ENCODE measurements at places on chromosomes 16 and 17.
A peak's percentile ranks its signal among the peaks of the same experiment; 100 is the strongest.

GRCh38 chr17:34760931-34761495, 181.6 kb downstream of the TMEM132E start:
- DNase-seq, result no peak

DNA sequence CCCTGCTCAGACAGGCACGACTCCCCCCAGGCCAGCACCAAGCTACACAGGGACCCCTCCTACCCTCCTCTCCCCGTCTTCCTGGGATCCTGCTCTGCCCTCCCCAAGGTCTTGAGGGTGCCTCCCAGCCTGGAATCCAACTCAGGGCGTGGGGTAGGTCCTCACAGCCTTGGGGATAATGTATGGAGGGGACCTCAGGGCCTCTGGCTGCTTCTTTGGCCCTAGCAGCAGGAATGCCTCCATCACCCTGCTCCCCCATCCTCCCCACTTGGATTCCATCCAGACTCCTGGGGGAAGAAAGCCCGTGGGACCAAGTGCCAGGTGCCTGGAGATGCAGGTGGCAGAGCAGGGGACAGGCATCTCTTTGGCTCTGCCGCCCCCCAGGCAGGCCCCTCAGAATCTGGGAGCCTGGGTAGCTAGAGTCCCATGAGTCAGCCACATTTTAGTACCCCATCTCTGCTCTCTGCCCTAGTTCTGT, 10.7 kb upstream of the STAC2 start:
- DNase-seq, result no peak

DNA sequence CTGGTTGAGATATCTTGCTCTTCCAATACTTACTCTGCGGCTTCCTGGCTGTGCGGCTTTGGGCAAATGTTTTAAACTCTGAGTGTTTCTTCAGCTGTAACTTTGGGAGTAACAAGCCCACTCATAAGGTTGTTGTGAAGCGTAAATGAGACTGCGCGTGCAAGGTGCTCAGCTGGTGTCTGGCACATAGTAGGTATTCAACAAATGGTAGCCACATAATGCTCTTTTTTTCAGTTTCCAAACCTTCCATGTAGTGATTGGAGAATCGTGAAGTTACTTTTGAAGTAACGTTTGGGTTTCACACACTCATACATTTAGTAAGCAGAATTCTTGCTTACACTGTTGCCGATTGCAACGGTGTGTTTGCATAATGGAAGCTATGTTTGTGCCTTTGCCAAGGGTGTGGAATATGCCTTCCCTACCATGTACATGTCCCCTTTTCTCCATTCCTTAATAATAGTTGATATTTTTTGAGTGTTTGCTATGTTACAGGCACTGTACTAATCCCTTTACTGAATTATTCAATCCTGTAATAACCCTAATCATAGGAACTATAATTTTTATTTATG, 829 bp downstream of the DHRS7B start:
- DNase-seq, result no peak

DNA sequence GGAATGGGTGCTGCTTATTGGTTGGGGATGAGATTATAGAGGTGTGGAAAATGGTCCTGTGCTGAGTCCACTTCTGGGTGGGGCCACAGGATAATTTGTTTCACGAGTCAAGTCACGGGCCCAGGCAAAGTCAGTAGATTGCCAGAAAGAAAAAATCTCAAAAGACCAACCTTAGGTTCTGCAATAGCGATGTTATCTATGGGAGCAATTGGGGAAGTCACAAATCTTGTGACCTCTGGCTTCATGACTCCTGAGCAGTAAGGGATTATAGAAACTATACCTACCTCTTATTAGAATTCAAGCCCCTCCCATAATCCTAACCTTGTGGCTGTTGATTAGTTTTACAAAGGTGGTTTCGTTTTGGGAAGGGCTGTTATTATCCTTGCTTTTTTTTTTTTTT, 31.4 kb downstream of the WWP2 start:
- no peak for DNase-seq

GRCh38 chr17:39573447-39574298, 34.0 kb downstream of the NEUROD2 start:
- peak; percentile 67 for DNase-seq

DNA sequence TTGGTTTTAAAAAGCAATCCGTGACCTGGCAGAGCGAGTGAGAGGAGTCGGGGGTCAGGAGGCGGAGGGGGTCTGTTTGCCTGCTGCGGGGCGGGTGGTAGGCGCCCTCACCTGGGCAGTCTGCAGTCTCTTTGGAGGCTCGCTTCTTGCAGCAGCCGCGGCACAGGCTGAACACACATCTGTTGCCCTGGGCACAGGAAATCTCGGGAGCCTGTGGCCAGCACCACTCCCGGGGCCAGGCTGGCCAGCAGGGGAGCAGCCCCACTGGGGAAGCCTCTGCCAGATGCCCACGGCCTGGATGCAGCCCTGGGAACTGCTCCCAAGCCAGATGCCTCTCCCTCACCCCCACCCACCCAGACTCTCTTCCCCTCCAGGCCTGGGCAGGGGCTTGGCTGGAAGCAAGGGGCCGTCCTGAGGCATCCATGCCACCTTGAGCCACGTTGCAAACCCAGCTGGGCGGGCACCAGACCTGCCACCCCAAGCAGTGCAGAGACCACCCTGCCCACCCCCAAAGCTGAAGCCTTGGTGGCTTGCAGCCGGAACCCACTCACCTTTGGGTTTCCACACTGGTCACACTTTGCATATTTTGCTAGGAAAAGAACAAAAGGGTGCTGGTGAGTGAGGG, 6.6 kb downstream of the GPS1 start:
- DNase-seq, result no peak

- DNase-seq, result no peak
These were observed 4.2 kb upstream of the CCNF start for GRCh38 chr16:2425008-2425518.

DNA sequence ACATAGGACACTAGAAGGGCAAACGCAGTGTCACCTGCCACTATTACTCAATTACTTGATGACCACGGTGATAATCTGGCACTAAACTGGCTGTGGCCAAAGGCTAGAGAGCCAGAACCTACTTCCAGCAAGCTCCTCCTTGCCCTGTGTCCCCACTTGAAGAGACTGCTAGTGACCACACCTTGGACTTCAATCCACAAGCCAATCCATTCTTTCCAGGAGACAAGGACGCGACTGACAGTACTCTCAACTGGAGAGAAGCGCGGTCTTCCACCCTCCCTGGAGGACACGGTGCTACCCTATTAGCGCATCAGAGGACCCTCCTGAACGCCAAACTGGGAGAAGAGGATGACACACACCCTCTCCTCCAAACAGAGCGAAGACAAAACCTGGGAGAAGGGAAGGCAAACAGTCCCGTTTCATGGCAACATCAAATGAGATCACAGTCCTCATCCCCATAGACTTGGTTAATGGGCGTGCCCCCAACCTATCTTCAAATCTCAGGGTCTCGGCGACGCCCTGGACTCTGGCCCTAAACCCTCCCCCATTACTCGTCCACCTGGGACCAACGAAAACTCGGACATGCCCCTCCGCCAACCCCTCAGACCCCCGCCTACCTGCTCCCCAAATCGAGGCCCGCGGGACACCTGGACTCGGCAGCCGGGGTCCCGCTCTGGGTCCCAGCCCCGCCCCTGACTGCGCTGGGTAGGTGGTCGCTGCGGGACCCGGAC, 508 bp downstream of the FLCN start:
- peak; percentile 10 for DNase-seq

GRCh38 chr16:54460263-54460860, 173.8 kb upstream of the IRX3 start:
- DNase-seq, result no peak

DNA sequence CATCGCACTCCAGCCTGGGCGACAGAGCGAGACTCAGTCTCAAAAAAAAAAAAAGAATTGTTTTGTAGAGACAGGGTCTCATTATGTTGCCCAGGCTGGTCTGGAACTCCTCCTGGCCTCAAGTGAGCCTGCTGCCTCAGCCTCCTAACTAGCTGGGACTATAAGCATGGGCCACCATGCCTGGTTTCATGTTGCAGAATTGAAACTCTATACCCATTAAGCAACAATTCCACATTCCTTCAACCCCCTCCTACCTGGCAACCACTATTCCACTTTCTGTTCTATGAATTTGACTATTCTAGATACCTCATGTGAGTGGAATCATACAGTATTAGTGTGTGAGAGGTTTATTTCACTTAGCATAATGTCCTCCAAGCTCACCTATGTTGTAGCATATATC, 24.5 kb downstream of the RNF135 start:
- DNase-seq, result no peak

GRCh38 chr17:13374203-13375143, 227.3 kb downstream of the HS3ST3A1 start:
- no peak for DNase-seq

GRCh38 chr17:18992454-18993130, 12.0 kb downstream of the FAM83G start:
- DNase-seq, result peak; percentile 33

GRCh38 chr16:69820926-69821541, 58.9 kb downstream of the WWP2 start:
- no peak for DNase-seq

- no peak for DNase-seq
These were observed 158.9 kb upstream of the CACNG5 start for GRCh38 chr17:66675991-66676371.

DNA sequence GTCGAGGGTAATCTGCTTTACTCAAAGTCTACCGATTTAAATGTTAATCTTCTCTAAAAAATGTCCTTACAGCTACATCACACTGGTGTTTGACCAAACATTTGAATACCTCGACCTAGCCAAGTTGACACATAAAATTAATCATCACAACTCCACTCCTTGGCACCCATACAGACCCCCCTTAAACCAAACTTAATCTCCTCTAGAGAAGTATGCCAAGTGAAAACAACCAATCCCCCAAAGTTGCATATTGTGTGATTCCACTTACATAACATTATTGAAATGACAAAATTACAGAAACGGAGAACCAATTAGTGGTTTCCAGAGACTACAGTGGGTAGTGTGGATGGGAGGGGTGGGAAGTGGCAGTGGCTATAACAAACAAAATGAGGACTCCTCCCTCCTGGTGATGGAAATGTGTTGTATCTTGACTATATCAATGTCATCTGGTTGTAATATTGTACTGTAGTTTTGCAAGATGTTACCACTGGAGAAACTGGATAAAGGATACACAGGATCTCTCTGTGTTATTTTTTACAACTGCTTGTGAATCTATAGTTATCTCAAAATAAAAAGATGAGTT, 39.4 kb downstream of the CAPNS2 start:
- DNase-seq, result no peak

DNA sequence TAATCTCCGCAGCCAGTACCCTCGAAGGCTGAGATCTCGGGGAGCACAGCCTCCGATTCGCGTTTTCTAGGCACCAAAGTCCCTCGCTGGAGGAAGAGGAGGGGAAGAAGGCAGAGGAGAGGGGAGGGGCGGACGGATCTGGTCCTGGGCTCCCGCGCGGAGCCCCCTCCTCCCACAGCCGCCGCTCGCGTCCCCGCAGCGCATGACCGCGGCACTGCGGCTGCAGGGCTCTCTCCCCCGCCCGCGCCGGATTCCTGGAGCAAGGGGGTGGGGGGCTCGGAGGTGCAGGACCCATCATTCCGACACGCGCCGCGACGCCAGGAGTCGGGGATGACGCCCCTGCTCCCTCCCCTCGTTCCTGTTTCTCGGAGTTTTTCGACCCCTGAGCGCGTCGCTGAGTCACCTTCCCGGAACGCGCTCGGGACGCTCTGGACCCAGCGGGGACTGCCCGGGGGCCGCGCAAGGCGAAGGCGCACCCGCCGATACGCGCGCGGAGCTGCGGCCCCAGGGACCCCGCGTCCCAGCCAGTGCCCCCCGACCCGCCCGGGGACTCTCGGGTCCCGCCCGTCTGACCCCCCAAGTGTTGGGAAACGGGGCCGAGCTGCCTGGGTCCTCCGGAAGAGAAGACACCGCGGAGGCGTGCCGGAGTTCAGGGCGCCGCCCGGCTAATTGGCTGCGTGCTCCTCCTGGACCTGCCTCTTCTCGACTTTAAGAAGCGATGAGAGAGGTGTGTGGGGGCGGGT, 1.4 kb upstream of the SPHK1 start:
- DNase-seq, result peak; percentile 85
